ENCODE measurements at places on chromosomes 4 and X.
A peak's percentile ranks its signal among the peaks of the same experiment; 100 is the strongest.

DNA sequence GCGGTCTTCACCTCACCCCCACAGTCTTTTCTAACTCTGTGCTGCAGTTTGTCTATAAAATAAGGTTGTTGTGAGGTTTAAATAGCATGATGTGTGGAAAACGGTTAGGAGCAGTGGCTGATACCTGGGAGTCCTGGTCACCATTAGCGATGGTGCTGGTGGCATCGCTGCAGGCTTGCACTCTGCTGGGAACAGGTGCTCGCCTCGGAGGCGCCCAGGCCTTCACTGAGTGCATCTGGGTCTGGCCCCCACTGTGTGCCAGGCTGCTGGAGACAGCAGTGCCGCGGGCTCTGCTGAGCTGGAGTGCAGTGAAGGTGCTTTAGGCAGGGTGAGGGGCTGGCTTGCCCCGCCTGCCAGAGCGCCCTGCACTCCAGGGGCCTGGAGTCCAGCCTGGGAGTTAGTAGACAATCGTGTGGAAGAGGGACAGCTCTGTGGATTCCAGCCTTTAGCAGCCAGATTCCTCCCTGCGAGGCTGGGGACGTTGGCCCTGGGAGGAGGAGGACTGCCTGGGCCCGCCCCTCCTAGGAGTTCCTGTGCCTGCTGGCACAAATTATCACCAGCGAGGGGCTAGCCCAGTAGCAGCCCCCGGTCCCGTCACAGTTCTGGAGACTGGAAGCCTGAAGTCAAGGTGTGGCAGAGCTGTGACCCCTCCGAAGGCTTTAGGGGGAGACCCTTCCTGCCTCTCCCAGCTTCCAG lies 7.3 kb downstream of the RGS12 start:
- no peaks in the 10 kb centered on the region for H3K36me3 ChIP-seq
- DNase-seq = no peak
- H3K4me1 ChIP-seq = peaks cover 41% of the 10 kb centered on the region
- H3K4me3 ChIP-seq = no peak overlapping the region
- no peaks in the 10 kb centered on the region for H3K27me3 ChIP-seq

DNA sequence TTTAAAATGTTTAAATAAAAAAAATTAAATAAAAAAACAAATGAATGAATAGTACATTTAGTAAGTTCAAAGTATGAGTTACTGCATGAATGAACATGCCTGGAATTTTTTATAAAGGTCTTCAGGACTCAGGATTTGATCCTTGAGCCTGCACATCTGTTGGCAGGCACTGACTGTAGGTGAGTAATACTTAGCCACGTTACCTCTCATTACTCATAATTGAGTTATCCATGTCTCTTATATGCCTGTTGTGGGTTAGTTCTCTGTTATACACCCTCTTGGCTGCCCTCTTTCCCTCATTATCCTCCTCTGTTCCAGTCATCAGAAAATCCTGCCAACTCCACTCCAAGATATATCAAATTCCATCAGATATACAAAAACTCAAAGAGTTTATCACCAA lies 276.0 kb downstream of the FBXW7 start:
- no peak overlapping the region for H3K27ac ChIP-seq
- H3K27me3 ChIP-seq = no peaks in the 10 kb centered on the region
- H3K4me1 ChIP-seq = peaks cover 41% of the 10 kb centered on the region
- DNase-seq = no peak
- no peak overlapping the region for H3K4me3 ChIP-seq
- no peaks in the 10 kb centered on the region for H3K36me3 ChIP-seq

- H3K4me3 ChIP-seq = no peak overlapping the region
- no peaks in the 10 kb centered on the region for H3K36me3 ChIP-seq
- H3K27ac ChIP-seq = no peak overlapping the region
- H3K4me1 ChIP-seq = peaks cover 22% of the 10 kb centered on the region
- no peak for DNase-seq
- peaks cover 9% of the 10 kb centered on the region for H3K27me3 ChIP-seq
Observed at GRCh38 chr4:48012824-48013223, 3.7 kb downstream of the CNGA1 start.

GRCh38 chrX:107935664-107936433 lies 46.3 kb downstream of the TEX13B start:
- H3K27me3 ChIP-seq = peaks cover 5% of the 10 kb centered on the region
- no peak overlapping the region for H3K27ac ChIP-seq
- H3K4me1 ChIP-seq = no peaks in the 10 kb centered on the region
- no peak for DNase-seq
- H3K4me3 ChIP-seq = no peak overlapping the region
- H3K36me3 ChIP-seq = no peaks in the 10 kb centered on the region

GRCh38 chrX:74292808-74293123 lies 11.2 kb upstream of the ZCCHC13 start:
- H3K4me1 ChIP-seq = peaks cover 18% of the 10 kb centered on the region
- H3K4me3 ChIP-seq = peak overlapping the region; percentile 78
- DNase-seq = no peak

GRCh38 chrX:20595928-20596575 lies 329.3 kb upstream of the RPS6KA3 start:
- H3K4me1 ChIP-seq = no peaks in the 10 kb centered on the region
- H3K4me3 ChIP-seq = no peak overlapping the region

DNA sequence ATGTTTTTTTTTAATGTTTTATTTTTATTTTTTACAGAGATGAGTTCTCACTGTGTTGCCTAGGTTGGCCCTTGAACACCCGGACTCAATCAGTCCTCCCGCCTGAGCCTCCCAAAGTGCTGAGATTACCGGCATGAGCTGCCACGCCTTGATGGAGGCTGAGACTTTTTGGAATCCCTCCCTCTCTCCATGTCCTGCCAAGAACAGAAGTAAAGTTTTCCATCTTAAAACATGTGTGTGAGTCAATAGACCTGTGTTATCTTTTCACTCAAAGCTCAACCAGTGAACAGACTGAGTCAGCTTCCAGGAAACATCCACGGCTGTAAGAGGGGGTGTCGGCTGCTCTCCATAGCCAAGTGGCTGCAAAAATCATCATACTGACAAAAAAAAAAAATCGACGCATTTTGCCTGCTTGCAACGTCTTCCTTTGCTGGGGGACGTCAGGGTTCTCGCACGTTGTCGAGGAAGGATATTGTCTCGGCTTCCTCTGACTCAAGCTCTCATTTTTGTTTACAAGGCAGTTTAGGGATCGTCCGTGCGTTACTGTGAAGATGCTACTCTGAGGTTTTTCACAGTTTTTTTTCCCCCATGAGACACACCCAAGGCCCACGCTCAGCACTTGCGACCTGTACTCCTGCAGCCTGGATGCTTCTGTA lies 10.0 kb upstream of the ASMTL start:
- no peaks in the 10 kb centered on the region for H3K27me3 ChIP-seq
- H3K4me3 ChIP-seq = no peak overlapping the region
- DNase-seq = peak; percentile 53
- peaks cover 55% of the 10 kb centered on the region for H3K4me1 ChIP-seq
- peak overlapping the region; percentile 68 for H3K27ac ChIP-seq

DNA sequence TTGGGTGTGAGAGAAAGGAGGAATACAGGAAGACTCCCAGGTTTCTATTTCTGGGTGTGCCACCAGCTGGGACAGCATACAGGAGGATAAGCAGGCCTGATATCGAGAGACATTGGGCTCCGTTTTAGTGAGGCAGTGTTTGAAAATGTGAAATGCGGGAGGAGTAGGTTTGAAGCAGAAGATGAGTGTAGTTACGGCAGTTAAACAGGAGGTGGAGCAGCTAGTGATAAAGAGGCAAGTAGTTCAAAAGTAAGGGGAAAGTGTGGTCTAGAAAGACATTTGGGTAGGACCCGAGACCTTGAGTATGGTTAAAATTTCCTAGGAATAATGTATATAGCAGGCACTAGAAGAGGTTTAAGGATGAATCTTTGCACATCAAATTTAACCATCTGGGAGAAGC lies 42.4 kb downstream of the DCUN1D4 start:
- no peak overlapping the region for H3K27ac ChIP-seq
- H3K36me3 ChIP-seq = peaks cover 16% of the 10 kb centered on the region
- no peak overlapping the region for H3K4me3 ChIP-seq
- no peaks in the 10 kb centered on the region for H3K4me1 ChIP-seq
- peak; percentile 5 for DNase-seq

- no peaks in the 10 kb centered on the region for H3K27me3 ChIP-seq
- H3K4me1 ChIP-seq = no peaks in the 10 kb centered on the region
- H3K27ac ChIP-seq = no peak overlapping the region
Observed at GRCh38 chrX:25383196-25383595, 367.4 kb upstream of the ARX start.

DNA sequence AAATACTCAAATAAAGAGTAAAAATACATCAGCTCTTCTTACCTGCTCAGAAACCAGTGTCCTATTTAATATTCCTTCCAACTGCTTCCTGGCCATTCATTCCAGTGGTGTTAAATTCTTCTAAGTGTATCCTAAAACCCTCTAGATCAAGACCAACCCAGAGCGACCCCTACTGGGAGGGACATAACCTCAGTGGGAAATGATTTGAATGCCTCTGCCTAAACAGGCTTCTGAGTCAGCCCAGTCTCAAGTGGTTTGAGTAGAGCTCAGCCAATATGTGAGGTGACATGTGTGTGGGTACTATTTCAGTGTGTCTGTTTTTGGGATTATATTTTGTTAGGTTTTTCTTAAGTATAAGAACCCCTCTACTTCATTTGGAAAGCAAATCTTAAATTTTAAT lies 133.6 kb upstream of the ARHGEF9 start:
- H3K27ac ChIP-seq = no peak overlapping the region
- no peak overlapping the region for H3K4me3 ChIP-seq
- DNase-seq = no peak

DNA sequence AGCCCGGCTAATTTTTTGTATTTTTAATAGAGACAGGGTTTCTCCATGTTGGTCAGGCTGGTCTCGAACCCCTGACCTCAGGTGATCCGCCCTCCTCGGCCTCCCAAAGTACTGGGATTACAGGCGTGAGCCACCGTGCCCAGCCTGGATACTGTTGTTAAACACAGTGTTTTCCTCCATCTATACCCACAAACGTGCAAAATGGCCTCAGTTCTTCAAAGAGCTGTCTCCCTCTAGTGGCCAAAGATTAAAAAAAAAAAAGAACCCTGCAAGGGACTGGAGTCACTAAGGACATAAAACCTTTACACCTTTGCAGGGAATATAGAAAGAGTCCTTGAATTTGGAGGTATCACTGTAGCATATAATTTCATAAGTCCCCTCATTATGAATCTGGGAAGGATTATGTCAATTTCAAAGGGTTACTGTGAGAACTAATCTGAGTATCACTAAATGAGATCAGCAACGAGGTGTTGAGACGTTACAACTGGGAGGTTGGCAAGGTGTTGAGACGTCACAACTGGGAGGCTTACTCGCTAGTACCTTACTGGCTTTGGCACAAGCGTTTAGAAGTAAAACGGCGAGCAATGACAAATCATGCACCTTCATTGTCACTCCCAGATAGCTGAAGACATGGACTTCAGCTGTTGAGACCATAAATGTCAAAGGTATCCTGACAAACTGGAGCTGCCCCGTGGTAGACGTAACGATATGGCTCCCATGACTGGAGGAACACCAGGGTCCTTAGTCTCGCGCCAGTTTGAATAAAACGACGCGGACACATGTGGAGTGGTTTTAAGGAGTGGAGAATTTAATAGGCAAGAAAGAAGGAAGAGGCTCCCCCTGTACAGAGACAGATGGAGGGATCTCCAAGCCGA lies 33.4 kb upstream of the ENPP6 start:
- no peak overlapping the region for H3K27ac ChIP-seq
- H3K4me1 ChIP-seq = peaks cover 6% of the 10 kb centered on the region
- no peaks in the 10 kb centered on the region for H3K36me3 ChIP-seq
- peak; percentile 28 for DNase-seq

GRCh38 chr4:113643505-113643904 lies 118.0 kb downstream of the CAMK2D start:
- DNase-seq = no peak
- H3K36me3 ChIP-seq = no peaks in the 10 kb centered on the region
- peaks cover 3% of the 10 kb centered on the region for H3K4me1 ChIP-seq
- H3K27ac ChIP-seq = no peak overlapping the region
- H3K4me3 ChIP-seq = no peak overlapping the region

DNA sequence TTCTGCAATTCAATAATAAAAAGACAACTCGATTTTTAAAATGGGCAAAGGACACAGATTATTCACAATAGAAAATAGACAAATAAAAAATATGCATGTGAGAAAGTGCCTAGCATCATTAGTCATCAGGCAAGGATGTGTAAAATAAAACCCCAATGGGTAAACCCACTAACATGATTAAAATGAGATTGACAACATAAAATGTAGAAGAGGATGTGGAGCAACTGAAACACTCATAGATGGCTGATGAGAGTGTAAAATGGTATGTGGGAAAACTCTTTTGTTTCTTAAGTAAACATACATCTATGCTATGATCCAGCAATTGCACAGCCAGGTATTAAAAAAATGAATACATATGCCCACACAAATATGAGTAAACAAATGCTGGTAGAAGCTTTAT lies 177.6 kb downstream of the IQCM start:
- no peak for DNase-seq
- no peak overlapping the region for H3K27ac ChIP-seq
- H3K4me3 ChIP-seq = no peak overlapping the region

- no peaks in the 10 kb centered on the region for H3K4me1 ChIP-seq
- no peaks in the 10 kb centered on the region for H3K36me3 ChIP-seq
- H3K27ac ChIP-seq = no peak overlapping the region
- DNase-seq = no peak
- H3K4me3 ChIP-seq = no peak overlapping the region
Observed at GRCh38 chr4:94519019-94519418, 67.3 kb downstream of the PDLIM5 start.

GRCh38 chr4:53800741-53801140 lies 209.5 kb upstream of the LNX1 start:
- no peak for DNase-seq
- H3K27ac ChIP-seq = no peak overlapping the region
- no peaks in the 10 kb centered on the region for H3K27me3 ChIP-seq

- H3K27ac ChIP-seq = no peak overlapping the region
- H3K4me3 ChIP-seq = no peak overlapping the region
- no peak for DNase-seq
- H3K36me3 ChIP-seq = no peaks in the 10 kb centered on the region
- H3K4me1 ChIP-seq = no peaks in the 10 kb centered on the region
Observed at GRCh38 chr4:18198653-18199052, 177.1 kb upstream of the LCORL start.
